ENCODE measurements at places on chromosomes 6 and 20. TPM values are rescaled to one million over a fixed set of nuclear protein-coding genes. Genes with fewer than 3 reads are reported as not detected.

TFAP2C gene
- polyA plus RNA-seq = 11.7 TPM

OXT gene
- 1.5 TPM for polyA plus RNA-seq

RGL2 gene
- 31.7 TPM for polyA plus RNA-seq

BHLHE23 gene
- 0.52 TPM for polyA plus RNA-seq

PCK1 gene
- polyA plus RNA-seq = not detected

NKX2-2 gene
- not detected for polyA plus RNA-seq

PGC gene
- polyA plus RNA-seq = not detected

ZC2HC1B gene
- polyA plus RNA-seq = not detected

HRH3 gene
- polyA plus RNA-seq = 1.5 TPM

MUC21 gene
- polyA plus RNA-seq = not detected

CLPSL2 gene
- polyA plus RNA-seq = 3.6 TPM

NOTCH4 gene
- 2.7 TPM for polyA plus RNA-seq

HLA-DOB gene
- polyA plus RNA-seq = not detected

ZNF318 gene
- polyA plus RNA-seq = 10.5 TPM

PKHD1 gene
- 0.02 TPM for polyA plus RNA-seq

SSTR4 gene
- polyA plus RNA-seq = not detected

TRAPPC3L gene
- polyA plus RNA-seq = not detected

JPH2 gene
- 0.43 TPM for polyA plus RNA-seq

ARFGEF3 gene
- polyA plus RNA-seq = 5.8 TPM

APOM gene
- polyA plus RNA-seq = 10.0 TPM

NANP gene
- 3.2 TPM for polyA plus RNA-seq

PPIL6 gene
- polyA plus RNA-seq = 0.54 TPM

NR2E1 gene
- not detected for polyA plus RNA-seq

DEFB132 gene
- polyA plus RNA-seq = not detected

LRRC1 gene
- polyA plus RNA-seq = 11.3 TPM

SLC17A2 gene
- polyA plus RNA-seq = not detected

GRM1 gene
- 0.49 TPM for polyA plus RNA-seq

MEP1A gene
- polyA plus RNA-seq = not detected

PSORS1C1 gene
- polyA plus RNA-seq = not detected

CD24 gene
- 1,373 TPM for polyA plus RNA-seq

SLC12A5 gene
- polyA plus RNA-seq = 8.4 TPM

TMC2 gene
- not detected for polyA plus RNA-seq

MDFI gene
- polyA plus RNA-seq = 2.8 TPM

MAFB gene
- 2.5 TPM for polyA plus RNA-seq

PNPLA1 gene
- not detected for polyA plus RNA-seq

NEURL2 gene
- polyA plus RNA-seq = 4.5 TPM

BMP7 gene
- polyA plus RNA-seq = 15.9 TPM

CD93 gene
- 0.03 TPM for polyA plus RNA-seq

PRR18 gene
- polyA plus RNA-seq = not detected

Measured in GM23338 (cell line).